ENCODE measurements at places on chromosomes 3 and 15.

DNA sequence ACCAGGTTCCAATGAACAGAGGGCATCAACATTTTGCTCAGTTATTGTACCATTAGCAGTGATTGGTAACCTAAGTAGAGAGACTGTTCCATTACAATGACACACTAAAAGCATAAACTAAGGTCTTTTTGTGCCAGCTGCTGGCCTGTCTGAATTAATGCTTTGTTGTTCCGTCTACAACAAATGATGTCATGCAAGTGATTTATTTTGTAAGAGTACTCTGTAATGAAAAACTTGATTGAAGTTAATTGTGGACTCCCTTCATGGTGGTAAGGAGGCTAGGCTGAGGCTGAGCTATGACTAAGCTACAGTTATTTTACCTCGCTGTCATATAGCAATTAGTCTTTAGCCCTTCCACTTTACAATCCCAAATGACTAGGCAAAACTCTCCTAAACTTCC, 23.2 kb downstream of the RCN2 start:
- DNase-seq = no peak

- no peak for DNase-seq
These were observed 169.2 kb upstream of the SLC2A2 start for GRCh38 chr3:171195686-171196085.

DNA sequence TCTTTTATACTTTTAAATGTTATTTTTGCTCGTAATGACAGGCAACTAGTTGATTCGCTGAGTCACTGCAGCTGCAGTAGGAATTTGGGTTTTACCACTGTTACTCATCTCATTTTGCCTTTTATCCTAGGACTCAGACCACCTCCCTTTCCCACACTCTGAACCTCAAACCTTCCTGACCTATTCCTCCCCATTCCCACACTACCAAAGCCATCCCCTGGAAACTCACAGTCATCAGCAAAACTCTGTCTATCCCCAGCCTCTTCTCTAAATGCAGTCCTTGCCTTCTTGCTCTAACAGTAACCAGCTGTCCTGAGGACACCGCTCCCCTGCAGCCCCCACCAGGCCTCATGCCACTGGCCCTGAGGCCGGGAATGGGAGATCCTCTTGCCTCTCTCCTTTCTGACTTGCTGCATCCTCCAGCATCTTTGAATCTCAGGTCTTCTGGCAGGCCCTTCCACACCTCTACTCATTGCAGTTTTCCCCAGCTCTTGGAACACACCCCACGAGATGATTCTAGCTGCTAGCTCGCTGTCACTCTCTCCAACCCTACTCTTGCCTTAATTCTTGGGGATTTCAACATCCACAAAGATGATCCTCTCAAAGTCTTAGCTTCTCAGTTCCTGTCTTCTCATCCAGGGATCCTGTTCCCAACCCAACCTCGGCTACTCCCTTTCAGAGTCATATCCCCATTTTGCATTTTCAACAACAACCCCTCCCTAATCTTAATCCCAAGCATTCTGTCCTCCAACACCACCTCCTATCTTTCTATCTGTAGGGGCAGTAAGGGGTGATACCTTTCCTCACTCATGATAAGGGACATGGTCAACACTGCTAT, 55.9 kb upstream of the C3orf80 start:
- DNase-seq = no peak

GRCh38 chr3:15973940-15974339, 176.2 kb upstream of the ANKRD28 start:
- DNase-seq = no peak

GRCh38 chr3:69352305-69353087, 33.4 kb downstream of the FRMD4B start:
- DNase-seq = no peak

DNA sequence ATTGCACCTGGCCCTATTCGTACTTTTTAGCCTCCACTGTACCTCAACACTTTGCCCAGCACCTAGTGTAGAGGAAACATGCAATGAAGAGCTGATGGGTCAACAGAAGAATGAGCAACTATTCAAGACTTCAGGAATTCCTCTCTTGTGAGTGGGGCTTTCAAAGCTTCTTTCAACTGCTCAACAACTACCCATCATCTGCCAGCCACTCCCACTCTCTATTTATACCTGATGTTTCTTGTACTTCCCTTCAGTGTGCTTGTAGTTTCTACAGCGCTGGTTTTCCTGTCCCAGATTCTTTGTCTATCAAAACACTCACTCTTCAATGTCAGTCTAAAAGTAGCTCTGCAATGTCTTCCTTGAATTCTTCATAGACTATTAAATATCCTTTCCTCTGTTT, 168.3 kb upstream of the LPP start:
- no peak for DNase-seq

- no peak for DNase-seq
These were observed 133.6 kb downstream of the CD47 start for GRCh38 chr3:107956991-107957900.

DNA sequence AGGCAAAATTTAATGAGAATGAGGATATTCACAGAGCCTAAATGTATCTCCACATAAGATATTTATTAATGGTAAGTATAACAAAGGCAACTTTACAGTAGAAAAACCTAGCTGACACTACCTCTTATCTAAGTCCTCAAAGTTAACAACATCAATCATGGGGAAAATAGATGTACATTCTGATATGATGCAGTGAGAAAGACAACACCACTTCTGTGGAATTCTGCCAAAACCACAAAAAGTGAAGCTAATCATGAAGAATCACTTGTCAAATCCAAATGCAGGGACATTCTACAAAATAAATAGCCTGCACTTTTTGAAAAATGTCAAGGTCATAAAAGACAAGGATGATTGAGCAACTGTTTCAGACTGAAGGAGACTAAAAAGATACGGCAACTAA, 27.5 kb upstream of the EOMES start:
- DNase-seq = no peak

DNA sequence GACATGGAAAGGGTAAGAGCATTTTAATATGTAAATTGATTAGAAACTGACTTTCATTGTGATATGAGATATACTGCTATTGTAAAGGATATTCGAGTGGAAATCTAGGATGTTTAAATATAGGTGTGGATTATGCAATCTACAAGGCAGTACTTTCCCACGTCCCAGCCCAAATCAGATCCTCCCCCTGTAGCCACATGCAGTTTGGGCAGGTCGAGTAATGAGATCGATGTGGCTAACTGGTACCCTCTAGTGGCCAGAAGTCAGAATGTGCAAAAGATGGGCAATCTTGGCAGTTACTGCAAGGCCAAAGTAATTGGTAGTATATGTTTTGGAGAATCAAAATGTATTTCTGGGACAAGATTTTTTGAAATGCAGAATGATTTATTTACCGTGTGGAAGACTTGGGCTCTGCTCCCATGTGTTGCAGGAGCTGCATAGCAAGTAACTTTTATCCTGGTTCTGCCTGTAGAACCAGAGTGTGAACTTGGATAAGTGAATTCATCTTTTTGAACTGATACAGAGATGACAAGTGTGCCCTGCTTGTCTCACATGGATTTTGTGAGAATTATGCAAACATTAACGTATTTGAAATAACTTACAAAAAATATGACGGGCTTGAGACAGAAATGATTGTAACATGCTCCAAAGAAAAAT, 94.5 kb upstream of the ADAMTSL3 start:
- DNase-seq = no peak

DNA sequence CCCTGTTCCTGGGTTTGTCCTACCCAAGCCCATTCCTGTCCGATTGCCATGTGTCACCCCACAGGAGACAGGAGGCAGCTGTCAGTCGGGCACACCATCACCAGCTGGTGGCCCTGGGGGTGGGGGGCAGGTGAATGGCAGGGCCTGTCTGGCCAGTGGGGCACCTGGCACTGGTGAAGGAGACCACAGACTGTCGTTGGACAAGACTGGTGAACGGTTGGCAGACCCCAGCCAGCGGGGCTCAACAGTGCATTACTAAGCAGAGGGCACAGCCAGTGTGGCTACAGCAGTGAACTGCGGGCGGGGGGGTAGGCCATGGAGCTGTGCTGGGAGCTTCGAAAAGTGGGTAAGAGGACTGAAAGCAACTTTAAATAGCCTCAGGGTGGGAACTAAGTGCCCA, 2.1 kb downstream of the SEMA7A start:
- no peak for DNase-seq

- no peak for DNase-seq
These were observed 43.6 kb downstream of the SENP2 start for GRCh38 chr3:185629554-185630181.

All from SIG-M5 (cell line).